ENCODE measurements at places on chromosomes 5 and 9. TPM values are rescaled to one million over a fixed set of nuclear protein-coding genes. Genes with fewer than 3 reads are reported as not detected.

GRCh38 chr5:150043657-150044328 is 42.6 kb downstream of the CSF1R start:
- DNase-seq = no peak

DNA sequence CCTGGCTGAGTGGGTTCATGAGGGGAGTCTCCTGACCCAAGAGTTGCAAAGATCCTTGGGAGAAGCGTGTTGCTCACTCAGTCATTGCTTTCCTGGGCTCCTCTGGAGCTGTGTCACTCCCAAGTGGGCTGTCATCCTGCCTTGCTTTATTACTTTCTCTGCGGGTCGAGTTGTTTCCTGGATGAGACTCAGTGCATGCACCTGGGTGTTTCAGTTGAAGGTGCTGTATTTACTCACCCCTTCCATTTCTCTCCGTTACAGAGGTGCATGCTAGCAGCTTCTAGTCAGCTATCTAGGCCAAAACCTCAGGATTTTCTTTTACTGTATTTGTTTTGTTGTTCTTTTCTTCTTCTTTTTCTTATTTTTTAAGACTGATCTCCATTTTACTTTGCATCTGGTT is 785.5 kb upstream of the EDIL3 start:
- no peak for DNase-seq

- no peak for DNase-seq
Measured at GRCh38 chr9:37374892-37375291, 47.6 kb upstream of the GRHPR start.

- DNase-seq = no peak
Measured at GRCh38 chr5:43418561-43418960, 6.4 kb upstream of the CCL28 start.

DNA sequence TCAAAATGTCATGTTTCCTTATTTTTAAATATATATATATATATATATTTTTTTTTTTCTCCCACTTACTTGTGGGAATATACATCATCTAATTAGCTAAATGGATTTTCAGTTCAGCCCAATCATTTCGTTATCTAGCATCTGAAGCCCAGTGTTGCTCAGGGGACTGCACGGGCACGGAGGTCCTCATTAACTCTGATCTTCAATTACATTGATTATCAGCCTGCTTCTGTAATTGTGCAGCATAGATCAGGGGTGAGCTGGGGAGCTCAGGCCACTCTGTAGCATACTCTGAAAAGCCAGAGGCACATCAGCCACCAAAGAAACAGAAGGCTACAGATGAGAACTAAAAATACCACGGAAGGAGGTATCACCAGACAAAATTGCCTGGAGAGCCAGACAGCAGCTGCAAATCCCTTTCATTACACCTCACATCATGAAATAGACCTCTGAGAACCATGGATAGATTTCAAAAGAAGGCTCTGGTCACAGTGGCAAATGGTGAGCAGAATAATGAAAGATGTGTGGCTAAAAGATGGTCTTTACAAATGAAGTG is 326.4 kb downstream of the TRIM32 start:
- DNase-seq = no peak

GRCh38 chr5:146447734-146448380 is 724 bp downstream of the TCERG1 start:
- DNase-seq = no peak

GRCh38 chr9:1938675-1939170 is 76.4 kb upstream of the SMARCA2 start:
- DNase-seq = no peak

DNA sequence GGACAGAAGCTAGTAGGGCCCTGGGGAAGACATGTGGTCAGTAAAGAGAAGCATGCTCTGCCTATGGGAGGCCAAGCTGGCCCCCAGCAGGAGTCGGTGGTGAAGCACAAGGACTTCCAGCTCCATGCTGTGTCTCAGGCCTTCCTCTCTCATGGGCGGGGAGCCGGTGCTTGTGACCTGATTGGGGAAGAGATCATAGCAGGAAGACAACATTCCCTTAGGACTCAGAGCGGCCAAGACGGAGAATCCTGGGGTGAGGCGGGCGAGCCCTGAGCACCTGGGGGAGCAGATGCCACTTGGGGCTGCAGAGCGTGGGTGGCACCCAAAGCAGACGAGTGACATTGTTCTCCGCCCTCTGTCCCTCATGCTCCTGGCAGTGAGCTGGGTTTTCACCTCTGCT is 33.3 kb upstream of the CNOT6 start:
- no peak for DNase-seq

DNA sequence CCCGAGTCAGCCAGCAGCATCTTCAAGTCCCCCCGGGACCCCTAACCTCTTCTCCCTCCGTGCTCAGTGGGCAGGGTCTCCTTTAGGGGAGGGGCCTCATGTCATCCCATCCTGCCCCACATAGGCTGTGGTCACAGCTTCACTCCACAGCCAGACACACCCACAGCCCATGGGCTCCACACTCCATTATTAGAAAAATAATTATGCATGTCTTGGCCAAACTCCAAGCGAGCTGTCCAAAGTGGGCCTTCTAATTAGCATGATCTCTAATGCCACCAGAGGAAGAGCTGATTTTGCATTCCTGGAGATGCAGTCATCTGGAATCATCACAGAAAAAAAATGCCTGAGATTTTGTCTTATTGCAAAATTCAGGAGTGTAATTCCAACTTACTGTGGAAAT is 418.2 kb downstream of the IRX2 start:
- DNase-seq = no peak

- DNase-seq = no peak
Measured at GRCh38 chr9:126171641-126172040, 155.0 kb upstream of the MVB12B start.

DNA sequence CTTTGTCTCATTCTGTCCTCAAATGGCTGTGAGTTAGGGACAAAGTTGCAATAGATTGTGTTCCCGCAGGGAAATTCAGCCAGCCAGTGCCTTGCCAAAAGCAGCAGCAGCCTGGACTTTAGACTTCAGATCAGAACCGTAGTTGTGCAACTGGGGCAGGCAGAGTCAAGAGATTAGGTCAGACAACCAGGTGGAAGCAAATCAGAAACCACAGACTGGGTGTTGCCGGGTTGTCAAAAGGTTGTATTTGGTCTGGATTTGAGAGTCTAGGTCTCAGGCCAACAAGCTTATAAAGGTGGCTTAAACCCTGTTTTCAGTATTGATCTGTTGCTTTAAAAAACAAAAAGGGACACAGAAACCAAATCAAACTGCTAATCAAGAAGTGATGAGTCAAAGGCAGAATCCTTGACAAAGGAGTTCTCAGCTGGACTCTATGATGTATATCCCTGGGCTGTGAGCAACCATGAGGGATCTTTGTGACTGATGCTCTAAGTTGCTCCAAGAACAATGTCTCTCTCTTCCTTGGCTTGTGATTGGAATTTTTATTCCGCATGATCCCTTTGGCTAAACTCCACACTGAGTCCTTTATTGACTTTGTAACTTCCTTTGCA is 20.9 kb downstream of the RFK start:
- peak; percentile 90 for DNase-seq

DNA sequence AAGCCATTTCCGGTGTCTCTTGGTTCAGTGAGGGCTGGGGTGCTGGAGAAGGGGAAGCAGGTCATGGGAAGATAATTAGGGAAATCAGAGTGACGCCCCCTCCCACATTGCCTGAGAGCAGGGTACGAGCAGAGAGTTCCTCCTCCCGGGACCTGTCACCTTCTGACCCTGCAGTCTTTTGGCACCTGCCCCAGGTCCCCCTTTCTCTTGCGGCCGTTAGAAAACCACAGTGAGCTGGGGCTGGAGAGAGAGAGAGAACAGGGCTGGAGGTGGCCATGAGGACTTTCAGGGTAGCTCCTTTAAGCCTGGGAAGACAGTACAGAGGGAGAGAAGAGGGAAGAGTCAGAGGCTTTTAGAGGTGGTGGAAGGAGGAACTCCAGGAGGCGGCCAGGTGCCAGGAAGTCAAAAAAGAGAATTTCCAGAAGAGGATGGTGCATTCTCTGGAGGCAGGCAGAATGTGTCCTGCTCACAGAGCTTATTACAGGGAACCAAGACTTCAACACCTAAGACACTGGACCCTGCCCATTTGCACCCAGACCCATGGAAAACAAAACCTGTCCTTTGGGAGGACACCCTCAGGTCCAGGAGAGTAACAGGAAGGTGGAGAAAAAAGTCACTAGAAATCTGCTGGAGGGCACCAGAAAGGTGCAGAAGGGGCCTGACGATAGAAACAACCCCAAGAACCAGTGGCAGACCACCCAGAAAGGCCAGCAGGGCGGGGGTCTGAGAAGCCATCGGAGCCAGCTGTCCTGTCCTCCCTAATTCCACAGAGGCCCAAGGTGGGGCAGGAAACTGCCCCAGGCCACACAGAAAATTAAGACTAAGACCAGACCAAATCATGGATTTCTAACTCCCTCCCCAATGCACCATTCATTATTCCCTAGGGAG is 6.5 kb upstream of the ACSL6 start:
- DNase-seq = no peak

GRCh38 chr5:174523311-174524071 is 200.9 kb upstream of the MSX2 start:
- DNase-seq = no peak

DNA sequence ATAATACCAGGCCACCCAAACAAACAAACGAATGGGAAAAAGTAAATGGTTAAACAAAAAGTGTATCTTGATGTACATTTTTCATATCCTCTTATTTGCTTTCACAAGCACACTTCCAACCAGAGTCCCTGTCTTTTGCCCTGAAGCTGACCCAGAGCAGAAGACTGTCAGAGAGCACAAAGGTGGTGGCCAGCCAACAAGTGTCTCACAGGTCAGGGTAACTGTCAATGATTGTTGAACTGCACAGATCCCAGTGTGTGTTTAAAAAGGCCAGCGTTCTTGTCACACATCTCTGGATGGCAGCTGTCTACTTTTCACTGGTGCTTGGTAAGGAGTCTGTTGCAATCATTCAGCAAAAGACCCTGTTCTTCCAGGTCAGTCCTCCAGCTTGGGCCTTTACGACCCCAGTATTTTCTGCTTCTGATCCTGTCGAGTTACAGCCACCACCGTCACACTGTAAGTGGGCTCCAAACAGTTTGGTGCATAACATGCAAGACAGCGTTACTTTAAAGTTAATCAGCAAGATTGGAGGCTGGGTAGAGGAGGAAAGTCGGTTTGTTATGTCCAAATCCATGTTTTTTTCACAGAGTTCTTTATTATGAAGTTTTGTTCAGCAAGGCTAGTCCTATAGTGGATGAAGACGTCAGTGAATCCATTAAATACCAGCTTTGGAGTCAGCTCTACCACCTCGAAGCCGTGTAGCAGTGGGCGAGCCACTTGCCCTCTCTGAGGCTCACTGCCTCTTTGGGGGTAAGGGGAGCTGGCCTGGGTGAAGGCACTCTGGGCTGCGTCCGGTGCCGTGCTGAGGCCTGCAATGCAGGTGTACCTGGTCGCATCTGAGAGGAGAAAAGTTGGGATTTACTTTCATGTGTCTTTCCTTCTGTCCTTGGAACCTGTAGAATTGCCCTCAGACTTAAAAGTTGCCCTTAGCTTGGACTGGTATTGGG is 265.7 kb downstream of the AOPEP start:
- DNase-seq = no peak

The RNF180 gene
- 13.2 TPM for total RNA-seq

The ITGA2 gene
- 4.4 TPM for total RNA-seq

The IL17B gene
- not detected for total RNA-seq

The TMOD1 gene
- 16.1 TPM for total RNA-seq

The ANKH gene
- 19.1 TPM for total RNA-seq

The PRSS3 gene
- total RNA-seq = 604 TPM
